ENCODE measurements at places on chromosomes 1 and 21. TPM values are rescaled to one million over a fixed set of nuclear protein-coding genes. Genes with fewer than 3 reads are reported as not detected.

GRCh38 chr1:32888134-32888533 is 1.8 kb downstream of the HPCA start:
- H3K4me3 ChIP-seq: no peak overlapping the region
- no peaks in the 10 kb centered on the region for H3K36me3 ChIP-seq
- no peak for DNase-seq
- peaks cover 5% of the 10 kb centered on the region for H3K4me1 ChIP-seq

DNA sequence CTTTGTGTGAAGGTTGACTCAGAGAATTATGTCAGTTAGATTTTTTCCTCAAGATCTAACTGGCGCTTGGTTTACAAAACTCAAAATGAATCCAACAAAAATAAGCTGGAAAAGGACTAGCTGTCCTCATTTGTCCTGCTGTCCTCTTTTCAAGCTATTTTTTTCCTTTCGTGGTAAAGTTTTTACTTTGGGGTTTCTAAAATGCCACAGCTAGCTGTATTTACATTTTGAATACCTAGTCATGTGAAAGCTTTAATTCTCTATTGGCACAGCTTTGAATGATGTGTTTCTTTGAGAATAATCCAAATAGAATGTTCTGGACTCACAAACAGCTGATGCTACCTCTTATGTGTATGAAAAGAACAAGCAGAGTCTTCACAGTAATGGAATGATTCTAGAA is 673.6 kb upstream of the NR5A2 start:
- H3K36me3 ChIP-seq: no peaks in the 10 kb centered on the region
- H3K4me3 ChIP-seq: no peak overlapping the region
- no peaks in the 10 kb centered on the region for H3K4me1 ChIP-seq
- no peaks in the 10 kb centered on the region for H3K27me3 ChIP-seq

DNA sequence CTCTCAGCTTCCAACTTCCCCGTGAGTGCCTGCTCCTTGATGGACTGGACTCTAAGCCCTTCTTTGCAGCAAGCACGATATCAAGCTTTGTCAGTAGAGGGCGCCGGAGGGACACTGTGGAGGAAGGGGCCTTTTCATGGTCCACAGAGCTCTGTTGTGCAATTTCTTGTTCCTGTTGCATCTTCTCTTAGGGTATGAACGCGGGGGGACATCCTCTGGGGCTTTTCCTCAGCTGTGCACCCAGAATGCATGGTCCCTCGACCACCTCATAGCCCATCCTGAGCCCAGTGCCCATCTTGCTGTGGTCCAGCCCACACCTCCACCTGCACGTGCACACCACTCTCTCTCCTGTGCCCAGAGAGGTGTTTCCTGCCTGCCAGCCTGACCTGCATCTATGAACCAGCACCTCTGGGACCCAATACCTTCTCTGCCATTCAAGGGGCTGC is 556.8 kb downstream of the PTPRU start:
- peak; percentile 90 for DNase-seq
- H3K27ac ChIP-seq: no peak overlapping the region
- H3K36me3 ChIP-seq: no peaks in the 10 kb centered on the region
- no peaks in the 10 kb centered on the region for H3K4me1 ChIP-seq

DNA sequence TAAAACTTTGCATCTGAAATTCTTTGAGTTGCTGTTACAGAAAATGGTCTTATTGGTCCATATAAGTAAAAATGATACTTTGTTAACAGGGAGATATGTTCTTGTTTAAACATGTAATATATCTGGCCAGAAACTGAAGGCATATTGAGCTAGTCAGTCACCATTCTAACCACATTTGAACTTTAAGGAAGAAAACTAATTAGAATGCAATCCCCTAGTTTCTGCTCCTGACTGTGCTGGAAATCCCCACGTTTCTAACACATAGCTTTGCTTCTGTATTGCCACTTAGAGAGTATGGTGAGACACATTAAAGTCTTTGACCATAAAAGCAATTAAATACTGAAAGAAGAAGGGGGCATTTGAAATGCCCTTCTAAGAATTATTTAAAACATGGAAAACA is 32.1 kb upstream of the HIVEP3 start:
- H3K27me3 ChIP-seq: no peaks in the 10 kb centered on the region
- H3K36me3 ChIP-seq: no peaks in the 10 kb centered on the region
- no peak overlapping the region for H3K4me3 ChIP-seq
- no peak overlapping the region for H3K27ac ChIP-seq
- no peak for DNase-seq

DNA sequence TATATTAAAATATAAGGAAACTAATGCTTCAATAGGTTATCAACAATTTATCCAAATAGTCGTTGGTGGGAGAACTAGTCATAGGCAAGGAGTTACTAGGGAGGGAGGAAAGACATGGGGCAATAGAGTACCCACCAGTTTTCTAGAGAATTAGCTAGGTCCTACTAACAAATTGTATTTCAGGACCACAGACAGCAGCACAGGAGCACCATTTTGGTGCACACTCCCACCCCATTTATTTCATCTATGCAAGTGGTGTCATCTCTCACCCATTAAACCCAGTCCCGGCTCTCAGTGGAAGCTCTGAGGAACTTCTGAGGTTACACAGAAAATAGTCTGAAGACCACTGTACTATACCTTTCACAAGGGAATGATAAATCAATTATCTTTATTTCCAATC is 89.0 kb upstream of the BCAR3 start:
- no peaks in the 10 kb centered on the region for H3K27me3 ChIP-seq
- DNase-seq: no peak
- no peaks in the 10 kb centered on the region for H3K36me3 ChIP-seq
- H3K4me3 ChIP-seq: no peak overlapping the region
- H3K27ac ChIP-seq: no peak overlapping the region

DNA sequence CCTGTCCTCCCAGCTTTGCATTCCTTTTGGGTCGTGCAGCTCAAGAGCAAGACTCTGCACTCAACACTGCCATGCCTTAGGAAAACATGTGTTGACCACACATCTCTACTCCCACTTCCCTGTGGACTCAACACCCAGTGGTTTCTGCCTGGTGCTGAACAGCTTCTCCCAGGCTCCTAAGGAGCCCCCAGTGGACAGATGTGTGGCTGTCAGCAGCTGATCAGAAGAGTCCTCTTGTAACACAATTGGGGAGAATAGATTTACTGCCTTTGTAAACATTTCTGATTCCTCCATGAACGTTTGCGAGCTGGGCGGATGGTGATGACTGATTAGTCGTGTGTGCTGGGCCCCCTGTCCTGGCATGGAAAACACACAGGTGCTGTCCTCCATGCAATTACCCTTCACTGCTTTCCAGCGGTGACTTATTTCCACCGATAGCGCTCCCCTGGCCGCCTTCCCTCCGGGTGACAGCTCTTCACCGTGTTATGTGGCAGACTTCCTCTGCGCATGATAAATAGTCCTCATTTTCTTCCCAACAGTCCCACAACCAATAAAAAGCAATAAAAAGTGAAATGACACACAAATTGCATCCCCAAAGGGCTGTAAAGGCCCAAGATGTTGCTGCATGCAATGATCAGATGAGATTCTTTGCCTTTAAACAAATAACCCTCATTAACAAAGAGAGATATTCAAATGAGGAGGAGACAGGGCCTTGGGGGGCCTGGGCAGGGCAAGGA is 249.4 kb upstream of the AJAP1 start:
- DNase-seq: no peak
- no peaks in the 10 kb centered on the region for H3K4me1 ChIP-seq
- H3K4me3 ChIP-seq: no peak overlapping the region

DNA sequence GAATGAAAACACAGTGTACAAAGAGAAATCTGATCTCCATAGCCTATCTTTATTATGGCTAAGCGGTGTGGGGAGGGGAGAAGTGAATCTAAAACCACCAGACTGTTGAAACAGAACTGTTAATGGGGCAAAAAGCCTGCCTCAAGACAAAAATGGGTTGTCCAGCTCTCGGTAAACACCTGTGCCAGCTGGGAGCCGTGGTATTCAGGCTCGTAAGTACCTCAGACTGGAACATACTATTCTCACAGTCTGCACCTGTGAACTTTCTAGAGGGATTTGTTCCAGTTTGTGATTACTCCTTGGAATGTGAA is 42.7 kb upstream of the ATP1A1 start:
- no peaks in the 10 kb centered on the region for H3K27me3 ChIP-seq
- H3K36me3 ChIP-seq: no peaks in the 10 kb centered on the region
- peaks cover 13% of the 10 kb centered on the region for H3K4me1 ChIP-seq
- no peak for DNase-seq

DNA sequence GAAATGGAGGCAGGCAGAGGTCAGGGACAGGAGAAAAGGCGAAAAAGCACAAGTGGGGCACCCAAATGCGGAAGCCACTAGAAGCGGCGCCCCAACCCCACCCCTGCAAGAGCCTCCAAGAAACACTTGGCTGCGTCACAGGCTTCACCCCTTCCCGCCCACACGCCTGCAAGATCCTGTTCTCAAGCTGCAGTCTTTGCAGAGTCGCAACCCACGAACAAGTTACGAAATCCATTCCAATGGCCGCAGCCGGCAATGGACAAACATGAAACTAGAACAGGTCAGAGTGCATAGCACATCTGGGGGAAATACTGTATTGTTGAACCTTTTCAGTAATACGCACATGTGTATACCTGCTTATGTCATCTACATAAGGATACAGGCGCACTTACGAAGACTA is 103.6 kb downstream of the PSMG1 start:
- peak overlapping the region; percentile 86 for H3K27ac ChIP-seq
- no peak overlapping the region for H3K4me3 ChIP-seq
- H3K4me1 ChIP-seq: no peaks in the 10 kb centered on the region
- DNase-seq: no peak
- H3K27me3 ChIP-seq: no peaks in the 10 kb centered on the region

GRCh38 chr21:15763359-15763758 is 33.6 kb downstream of the USP25 start:
- H3K27me3 ChIP-seq: no peaks in the 10 kb centered on the region
- no peak overlapping the region for H3K27ac ChIP-seq
- DNase-seq: no peak
- H3K36me3 ChIP-seq: no peaks in the 10 kb centered on the region
- no peak overlapping the region for H3K4me3 ChIP-seq
- H3K4me1 ChIP-seq: peaks cover 13% of the 10 kb centered on the region

DNA sequence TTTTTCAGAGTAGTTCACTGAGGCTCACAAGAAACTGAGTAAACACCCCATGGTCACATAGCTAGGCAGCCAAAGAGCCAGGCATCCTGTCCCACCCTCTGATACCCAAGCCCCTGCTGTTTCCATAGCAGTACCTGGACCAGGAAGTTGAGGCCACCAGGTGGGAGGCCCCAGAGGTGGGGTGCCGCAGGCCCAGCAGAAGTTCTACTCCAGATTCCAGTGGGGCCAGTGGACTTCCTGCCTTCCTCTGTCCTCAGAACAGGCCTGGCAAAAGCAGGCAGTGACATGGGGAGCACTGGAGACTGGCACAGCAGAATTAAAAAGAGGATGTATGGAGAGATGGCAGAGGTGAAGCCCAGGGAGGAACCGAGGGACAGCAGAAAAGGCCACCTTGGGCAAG is 19.0 kb downstream of the FOXO6 start:
- no peaks in the 10 kb centered on the region for H3K4me1 ChIP-seq
- peaks cover 32% of the 10 kb centered on the region for H3K36me3 ChIP-seq
- DNase-seq: no peak
- H3K4me3 ChIP-seq: no peak overlapping the region
- H3K27ac ChIP-seq: no peak overlapping the region

- H3K27ac ChIP-seq: no peak overlapping the region
- H3K27me3 ChIP-seq: no peaks in the 10 kb centered on the region
- no peaks in the 10 kb centered on the region for H3K36me3 ChIP-seq
- no peak overlapping the region for H3K4me3 ChIP-seq
- no peak for DNase-seq
These were observed 7.0 kb upstream of the USP24 start for GRCh38 chr1:55222152-55222551.

DNA sequence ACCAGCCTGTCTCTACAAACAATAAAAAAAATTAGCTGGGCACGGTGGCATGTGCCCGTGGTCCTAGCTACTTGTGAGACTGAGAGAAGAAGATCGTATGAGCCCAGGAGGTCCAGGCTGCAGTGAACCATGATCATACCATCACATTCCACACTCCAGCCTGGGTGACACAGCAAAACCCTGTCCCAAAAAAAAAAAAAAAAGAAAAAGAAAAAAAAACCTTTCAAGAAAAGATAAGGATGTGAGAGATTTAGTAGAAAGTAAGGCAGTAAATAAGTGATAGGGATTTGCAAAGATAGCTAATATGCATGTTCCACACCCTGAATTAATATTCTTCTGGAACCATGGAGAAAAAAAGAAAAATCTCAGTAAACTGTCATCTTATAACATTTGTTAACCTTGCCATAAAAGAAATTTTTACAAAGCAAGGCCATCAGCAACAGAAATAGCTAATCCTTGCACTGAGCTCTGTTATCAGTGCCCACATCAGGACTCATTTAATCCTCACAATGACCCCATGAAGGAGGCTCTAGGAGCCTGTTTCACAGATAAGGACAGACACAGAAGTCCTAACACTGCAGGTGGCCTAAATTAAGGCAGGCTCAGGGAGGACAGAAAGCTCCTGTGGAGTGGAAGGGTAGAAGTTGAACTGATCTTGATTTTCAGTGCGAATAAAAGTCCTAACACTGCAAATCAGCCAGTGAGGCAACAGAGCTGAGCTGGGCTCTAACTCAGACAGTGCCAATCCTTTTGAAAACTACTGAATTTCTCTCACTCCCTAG is 7.6 kb downstream of the GNB1 start:
- no peaks in the 10 kb centered on the region for H3K36me3 ChIP-seq
- no peak overlapping the region for H3K4me3 ChIP-seq
- H3K4me1 ChIP-seq: peaks cover 12% of the 10 kb centered on the region
- H3K27me3 ChIP-seq: no peaks in the 10 kb centered on the region
- no peak for DNase-seq
- peak overlapping the region; percentile 34 for H3K27ac ChIP-seq

DNA sequence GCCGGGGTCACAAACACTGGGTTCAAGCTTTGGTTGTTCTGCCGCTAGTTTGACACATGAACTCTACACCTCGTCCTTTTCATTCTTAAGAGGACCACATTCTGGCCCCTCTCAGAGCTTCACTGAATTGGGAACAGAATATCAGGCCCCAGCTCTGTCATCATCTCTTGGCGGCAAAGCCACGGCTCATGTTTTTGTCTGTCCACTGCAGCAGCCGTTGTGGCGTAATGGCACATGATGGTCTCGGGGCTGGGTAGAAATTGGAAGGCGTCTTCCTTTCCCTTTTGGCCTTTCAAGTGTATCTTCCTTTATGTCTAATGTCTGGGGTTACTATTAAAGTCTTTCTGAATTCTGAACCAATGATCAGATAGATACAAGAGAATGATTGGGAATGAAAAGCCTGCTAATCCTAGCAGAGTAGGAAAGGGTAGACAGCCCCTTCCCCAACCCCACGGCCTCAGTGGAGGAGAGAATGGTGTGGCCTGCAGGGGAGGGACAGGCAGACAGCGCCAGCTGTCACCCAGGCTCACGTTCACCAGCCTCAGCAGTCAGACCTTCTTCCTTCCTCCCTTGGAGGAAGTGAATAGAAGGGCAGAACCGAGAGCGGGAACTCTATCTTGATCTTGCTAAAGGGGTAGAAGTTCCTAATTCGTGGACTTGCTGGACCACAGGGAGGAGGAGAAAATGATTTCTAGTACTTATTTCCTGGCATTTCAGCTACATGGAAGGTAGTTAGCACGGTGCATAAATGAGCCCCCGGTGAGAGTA is 498.1 kb downstream of the KIF26B start:
- H3K36me3 ChIP-seq: peaks cover 2% of the 10 kb centered on the region
- H3K27ac ChIP-seq: no peak overlapping the region
- no peak overlapping the region for H3K4me3 ChIP-seq
- no peak for DNase-seq
- no peaks in the 10 kb centered on the region for H3K27me3 ChIP-seq

The RPE65 gene
- polyA plus RNA-seq: 1.7 TPM

The SNX7 gene
- polyA plus RNA-seq: 27.9 TPM

The TACSTD2 gene
- 0.89 TPM for polyA plus RNA-seq
